ENCODE measurements at places on chromosomes 7 and 10.

DNA sequence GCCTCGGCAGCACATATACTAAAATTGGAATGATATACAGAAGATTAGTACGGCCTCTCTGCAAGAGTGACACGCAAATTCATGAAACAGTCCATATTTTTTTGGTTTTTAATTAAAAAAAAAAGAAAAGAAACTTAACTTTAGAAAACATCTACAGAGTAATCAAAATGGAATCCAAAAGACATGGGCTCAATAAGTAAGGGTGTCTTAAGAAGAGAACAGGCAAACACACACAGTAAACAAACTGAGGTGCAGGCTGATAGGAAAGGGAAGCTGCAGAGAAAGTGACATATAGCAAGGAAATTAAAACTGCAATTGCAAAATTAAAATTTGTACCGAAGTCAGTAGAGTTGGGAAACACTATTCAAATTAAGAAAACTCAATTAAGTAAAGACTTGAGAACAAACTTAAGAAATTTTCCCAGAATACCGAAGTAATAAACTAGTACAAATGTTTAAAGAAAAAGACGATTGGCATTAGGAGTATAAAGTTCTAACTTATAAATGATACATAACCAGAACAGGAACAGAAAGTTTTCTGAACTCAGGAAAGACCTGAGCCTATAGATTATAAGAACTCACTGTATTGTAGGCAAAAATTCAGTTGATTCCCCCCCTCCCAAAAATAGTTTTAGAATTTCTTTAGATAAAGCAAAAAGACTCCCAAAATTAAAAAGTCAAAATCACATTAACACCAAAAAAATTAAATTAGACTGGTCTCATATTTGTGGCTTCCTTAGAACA, 16.3 kb downstream of the MTPN start:
- no peak for DNase-seq

GRCh38 chr7:42493436-42494198, 256.6 kb upstream of the GLI3 start:
- DNase-seq, result no peak

- DNase-seq, result no peak
These were observed 137.2 kb upstream of the IGFBP3 start for GRCh38 chr7:46058086-46058823.

GRCh38 chr7:137258552-137258951, 85.0 kb downstream of the PTN start:
- no peak for DNase-seq

DNA sequence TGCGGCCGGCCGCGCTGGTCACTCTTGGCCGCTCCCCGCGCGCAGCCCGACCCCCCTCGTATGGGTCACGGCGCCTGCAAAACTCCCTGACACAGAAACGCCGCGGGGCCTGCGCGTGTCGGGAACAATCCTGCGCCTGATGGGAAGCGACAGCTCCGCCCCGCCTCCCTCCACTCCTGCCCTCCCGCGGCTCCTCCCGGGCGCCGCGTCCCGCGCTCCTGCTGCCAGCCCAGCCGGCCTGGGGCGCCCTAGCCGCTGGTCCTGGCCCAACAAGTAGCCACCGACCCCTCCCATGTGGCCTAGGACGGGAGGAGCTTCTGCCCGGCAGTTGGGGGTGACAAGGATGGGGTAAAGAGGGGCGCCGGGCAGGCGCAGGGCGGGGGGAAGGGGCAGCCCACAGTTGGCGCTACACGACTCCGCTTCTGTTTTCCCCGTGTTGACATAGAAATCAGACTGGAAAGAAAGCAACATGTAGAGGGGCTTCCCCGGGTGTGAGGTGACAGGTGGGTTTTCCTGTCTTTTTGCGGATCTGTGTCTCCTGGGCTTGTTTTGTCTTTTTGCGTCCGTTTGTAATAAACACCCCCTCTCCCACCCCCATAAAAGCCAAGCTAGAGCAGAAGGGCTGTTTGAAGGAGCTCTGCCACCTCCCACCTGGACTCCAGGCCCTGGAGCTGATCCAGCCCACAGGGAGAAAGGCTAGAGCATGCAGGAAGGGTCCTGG, 35.1 kb upstream of the PAX2 start:
- peak; percentile 75 for DNase-seq

DNA sequence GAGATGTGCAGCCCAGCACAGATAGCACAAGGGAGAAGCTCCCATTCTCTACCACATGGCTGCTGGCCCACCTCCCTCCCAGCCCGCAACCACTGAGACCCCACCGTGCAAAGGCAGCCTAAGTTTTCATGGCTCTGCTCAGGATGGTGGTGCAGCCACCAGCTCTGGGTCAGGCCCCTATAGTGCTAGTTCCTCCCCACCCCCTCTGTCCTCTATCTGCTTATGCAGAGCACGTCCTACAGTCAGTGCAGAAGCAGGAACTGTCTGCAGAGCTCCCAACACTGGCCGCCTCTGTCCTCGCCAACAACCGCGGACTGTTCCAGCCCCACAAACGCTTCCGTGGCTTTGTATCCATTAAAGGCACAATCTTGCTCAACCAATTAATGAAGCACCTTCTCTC, 278.9 kb downstream of the GRID1 start:
- no peak for DNase-seq

DNA sequence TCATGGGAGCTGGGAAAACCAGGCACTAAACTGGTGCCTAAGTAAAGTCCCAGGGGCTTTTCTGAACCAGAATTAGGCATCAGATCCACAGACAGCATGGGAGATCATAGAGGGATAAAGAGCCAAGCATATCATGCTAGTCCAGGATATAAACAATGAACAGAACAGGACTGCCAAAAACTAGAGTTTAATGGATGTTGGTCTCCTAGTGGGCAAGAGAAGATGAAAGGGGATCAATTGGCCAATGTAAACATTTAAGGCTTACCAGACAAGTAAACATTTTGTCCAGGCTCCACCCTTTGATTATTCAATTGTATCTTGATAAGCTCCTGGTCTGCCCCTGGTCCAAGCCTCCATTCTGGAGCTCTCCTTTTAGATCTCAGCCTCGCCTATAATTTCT, 18.9 kb downstream of the MACC1 start:
- no peak for DNase-seq

DNA sequence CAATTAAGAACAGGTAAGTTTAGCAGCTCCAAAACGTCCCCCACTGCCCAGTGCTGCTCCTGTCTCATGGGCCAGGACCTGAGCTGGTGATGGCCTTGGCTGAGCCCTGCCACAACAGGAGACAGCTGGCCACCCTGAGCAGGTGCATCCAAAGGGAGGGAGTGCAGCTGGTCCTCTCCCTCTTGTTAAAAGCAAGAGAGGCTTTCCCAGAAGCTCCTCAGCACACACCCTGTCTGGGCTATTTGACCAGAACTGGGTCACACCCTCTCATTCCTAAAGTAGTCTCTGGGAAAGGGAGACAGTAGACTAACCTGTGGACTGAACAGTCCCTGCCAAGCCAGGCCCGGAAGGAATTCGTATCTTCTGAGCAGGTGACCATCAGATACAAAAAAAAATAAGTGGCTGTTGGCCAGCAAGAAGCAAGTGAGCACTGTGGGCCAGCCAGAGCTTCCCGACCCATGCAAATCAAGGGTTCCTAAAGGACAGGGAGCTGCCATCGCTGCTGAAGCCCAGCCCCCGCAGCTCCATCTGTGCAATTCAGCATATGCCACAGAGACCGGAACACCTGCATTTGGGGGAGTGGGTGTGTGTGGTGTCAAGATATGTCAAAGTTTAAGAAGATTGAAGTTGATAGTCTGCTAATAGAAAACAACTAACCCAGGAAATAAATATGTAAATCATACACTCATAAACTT, 2.1 kb upstream of the TMEM72 start:
- no peak for DNase-seq

GRCh38 chr10:121152935-121153334, 301.8 kb downstream of the WDR11 start:
- no peak for DNase-seq

DNA sequence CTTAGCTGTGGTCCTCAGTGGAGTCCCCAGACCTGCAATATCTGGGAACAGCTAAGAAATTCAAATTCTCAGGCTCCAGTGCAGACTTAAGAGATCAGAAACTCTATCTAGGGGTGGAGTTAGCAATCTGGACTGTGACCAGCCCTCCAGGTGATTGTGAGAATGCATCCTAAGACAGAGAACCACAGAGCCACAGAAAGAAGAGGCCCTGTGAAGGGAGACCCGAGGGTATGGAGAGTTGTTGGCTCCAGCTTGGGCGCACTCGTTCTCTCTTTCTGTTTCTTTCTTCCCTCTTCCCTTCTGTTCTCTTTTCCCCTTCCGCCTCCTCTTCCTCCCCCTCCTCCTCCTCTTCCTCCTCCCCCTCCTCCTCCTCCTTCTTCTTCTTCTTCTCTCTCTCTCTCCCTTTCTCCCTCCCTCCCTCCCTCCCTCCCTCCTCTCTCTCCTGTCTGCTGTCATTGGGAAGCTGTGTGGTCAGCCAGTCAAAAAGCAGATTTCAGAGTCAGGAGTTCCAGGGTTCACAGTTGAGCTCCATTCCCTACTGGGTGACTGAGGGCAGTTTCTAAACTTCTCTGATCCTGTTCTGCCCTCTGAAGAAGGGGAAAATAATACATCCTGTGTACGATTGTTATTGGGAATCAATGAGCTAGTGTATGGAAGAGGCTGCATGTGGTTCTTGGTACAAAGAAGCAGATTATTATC, 62.1 kb upstream of the STEAP1B start:
- DNase-seq, result peak; percentile 69

DNA sequence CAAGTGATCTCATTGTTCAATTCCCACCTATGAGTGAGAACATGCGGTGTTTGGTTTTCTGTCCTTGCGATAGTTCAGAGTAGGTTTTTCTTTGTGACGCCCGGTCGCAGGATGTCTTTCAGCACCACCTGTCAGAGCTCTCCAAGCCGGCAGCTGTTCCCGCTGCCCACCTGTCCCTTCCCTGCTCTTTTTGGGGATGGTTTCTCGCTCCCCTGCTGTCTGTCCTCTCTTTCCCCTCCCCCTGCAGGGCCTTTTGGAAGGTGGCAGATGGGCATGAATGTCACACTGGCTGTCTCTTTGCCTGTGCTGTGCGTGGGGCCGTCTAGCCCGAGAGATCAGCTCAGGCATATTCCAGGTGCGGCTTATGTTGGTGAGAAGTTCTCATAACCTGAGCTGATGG, 137.0 kb downstream of the GRK5 start:
- DNase-seq, result no peak

- DNase-seq, result peak; percentile 73
These were observed 3.5 kb downstream of the POLR3A start for GRCh38 chr10:78025685-78026364.

DNA sequence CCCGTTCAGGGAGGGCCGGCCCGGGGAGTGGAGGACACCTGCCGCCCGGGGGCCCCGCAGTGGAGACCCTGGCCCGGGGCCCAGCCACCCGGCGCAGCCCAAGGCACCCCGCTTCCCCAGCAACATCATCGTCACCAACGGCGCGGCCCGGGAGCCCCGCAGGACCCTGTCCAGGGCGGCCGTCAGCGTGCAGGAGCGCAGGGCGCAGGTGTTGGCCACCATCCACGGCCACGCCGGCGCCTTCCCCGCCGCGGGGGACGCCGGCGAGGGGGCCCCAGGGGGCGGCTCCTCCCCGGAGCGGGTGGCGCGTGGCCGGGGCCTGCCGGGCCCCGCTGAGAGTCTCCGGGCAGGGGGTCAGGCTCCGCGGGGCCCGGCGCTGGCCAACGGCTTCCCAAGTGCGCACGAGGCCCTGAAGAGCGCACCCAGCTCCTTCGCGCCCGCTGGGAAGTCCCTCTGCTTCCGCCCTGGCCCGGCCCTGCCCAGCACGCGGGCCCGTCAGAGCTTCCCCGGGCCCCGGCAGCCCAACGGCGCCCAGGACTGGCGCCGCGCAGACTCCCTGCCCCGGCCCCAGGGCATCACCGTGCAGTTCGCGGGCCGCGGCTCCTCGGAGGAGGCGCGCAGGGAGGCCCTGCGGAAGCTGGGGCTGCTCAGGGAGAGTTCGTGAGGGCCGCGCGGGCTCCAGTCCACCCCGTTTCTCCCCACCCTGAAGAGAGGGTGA, 46.7 kb downstream of the PROSER2 start:
- no peak for DNase-seq

GRCh38 chr10:74282848-74283210, 131.8 kb downstream of the ADK start:
- DNase-seq, result no peak

- DNase-seq, result no peak
These were observed 297.6 kb downstream of the MTERF1 start for GRCh38 chr7:91582799-91583477.

Measured in Caki2 (cell line).